ENCODE measurements at places on chromosomes 6 and 20.

GRCh38 chr6:166305562-166306117, 2.6 kb downstream of the PRR18 start:
- DNase-seq: no peak

- DNase-seq: peak; percentile 74
Measured at GRCh38 chr6:5125152-5126006, 40.2 kb downstream of the PPP1R3G start.

- no peak for DNase-seq
Measured at GRCh38 chr20:51640743-51641142, 98.2 kb upstream of the NFATC2 start.

DNA sequence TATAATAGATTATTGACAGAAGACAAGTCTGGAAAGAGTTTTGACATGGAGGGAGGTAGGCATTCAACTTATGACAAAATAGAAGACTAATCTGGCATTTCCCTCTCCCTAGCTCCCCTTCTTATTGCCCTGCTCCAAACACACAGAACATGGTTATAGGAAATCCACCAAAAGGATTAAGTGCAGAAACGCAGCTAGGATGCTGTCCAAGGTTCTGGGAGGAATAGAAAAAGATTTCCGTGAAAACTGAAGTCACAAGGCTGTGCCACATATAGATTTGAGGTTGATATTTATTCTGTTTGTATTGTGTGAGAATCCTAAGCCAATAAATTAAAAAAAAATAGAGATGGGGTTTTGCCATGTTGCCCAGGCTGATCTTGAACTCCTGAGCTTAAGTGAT, 107.9 kb upstream of the MAP3K7 start:
- DNase-seq: no peak

DNA sequence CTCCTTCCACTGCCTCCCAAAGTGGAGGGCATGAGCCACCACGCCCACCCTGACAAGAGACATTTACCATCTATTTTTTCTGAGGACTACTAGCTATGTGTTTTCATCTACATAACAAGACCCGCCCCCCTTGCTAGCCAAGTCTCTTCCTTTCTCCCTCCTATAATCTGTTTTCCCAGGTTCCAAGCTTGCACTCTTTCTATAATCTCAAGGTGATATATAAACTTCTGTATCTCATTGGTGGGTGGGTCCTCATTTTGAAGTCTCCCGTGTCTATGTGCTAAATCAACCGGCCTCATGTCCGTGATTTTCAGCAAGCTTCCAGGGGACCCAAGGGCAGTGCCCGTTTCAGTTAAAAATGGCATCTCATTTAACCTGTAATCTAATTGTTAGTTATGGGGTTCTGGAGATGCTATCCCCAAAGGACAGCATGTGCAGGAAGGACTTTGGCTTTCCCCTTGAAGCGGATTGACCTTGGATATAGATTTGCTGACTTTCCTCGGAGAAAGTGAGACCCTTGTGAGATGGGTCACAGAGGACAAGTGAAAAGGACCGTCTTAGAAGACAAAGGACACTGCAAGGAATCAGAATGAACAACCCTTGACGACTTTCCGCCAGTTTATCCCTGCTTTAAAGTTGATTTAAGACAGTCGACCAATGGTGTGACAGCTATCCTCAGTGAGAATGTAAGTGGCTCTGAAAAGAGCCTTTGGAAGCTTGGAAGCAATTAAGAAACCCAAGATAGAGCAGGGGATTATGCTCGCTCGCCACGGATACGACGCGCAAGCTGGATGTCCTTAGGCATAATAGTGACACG, 22.4 kb downstream of the OR2B2 start:
- no peak for DNase-seq

GRCh38 chr6:81451787-81452186, 300.7 kb downstream of the TENT5A start:
- DNase-seq: peak; percentile 35

GRCh38 chr20:15162079-15162647, 824.8 kb upstream of the FLRT3 start:
- no peak for DNase-seq

Data from urothelium cell line (cell line).